ENCODE measurements at places on chromosomes 7 and 10. TPM values are rescaled to one million over a fixed set of nuclear protein-coding genes. Genes with fewer than 3 reads are reported as not detected.

DNA sequence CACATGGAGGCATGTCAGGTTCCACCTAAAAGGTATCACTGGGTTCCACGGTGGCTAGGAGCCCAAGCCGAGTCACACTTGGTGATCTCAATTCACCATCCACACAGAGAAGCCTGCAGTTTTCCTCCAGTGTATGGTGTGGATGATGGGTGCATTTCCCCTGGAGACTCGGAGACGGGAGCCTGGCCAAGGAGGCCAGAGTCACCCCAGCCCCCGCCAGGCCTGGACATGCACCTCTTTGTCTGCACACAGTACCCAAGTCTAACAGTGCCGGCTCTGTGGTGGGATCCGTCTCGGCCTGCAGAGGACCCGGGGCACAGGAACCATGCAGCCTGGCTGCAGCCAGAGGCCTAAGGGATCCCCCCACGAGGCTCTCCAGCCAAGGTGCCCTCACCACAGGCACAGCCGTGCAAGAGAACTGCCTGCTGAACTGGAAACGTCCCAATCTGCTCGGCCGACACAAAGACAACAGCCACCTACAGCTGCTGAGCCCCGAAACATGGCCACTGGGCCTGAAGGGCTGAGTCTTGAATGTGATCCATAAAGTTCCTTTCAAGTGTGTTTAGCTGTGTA, 75.2 kb downstream of the DIP2C start:
- H3K4me1 ChIP-seq = peaks cover 2% of the 10 kb centered on the region
- peaks cover 2% of the 10 kb centered on the region for H3K27me3 ChIP-seq
- no peaks in the 10 kb centered on the region for H3K36me3 ChIP-seq
- no peak overlapping the region for H3K27ac ChIP-seq
- DNase-seq = no peak

GRCh38 chr7:93407239-93407638, 167.3 kb downstream of the CALCR start:
- DNase-seq = no peak
- no peaks in the 10 kb centered on the region for H3K36me3 ChIP-seq
- H3K27me3 ChIP-seq = no peaks in the 10 kb centered on the region
- no peak overlapping the region for H3K27ac ChIP-seq
- H3K4me1 ChIP-seq = no peaks in the 10 kb centered on the region
- no peak overlapping the region for H3K4me3 ChIP-seq

DNA sequence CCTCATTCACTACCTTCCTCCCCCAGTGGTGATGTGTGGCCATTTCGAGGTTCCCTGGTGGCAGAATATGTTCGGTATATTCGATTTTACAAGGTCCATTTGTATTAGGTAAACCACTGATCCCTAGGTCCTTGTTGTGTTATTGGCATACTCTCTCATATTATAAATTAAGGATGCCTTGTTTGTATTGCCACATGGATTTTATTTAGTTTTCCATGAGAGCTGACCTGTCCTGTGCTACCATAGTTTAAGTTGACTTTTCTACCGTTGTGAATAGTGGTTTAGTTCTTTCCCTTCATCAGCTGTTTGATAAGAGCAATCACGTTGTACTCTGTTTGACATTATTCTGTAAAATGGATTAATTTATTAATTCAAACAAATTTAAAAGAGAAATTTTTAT, 29.4 kb downstream of the ZNRF2 start:
- H3K36me3 ChIP-seq = no peaks in the 10 kb centered on the region
- no peaks in the 10 kb centered on the region for H3K27me3 ChIP-seq
- H3K4me1 ChIP-seq = peaks cover 31% of the 10 kb centered on the region
- no peak overlapping the region for H3K27ac ChIP-seq
- no peak overlapping the region for H3K4me3 ChIP-seq
- DNase-seq = no peak

DNA sequence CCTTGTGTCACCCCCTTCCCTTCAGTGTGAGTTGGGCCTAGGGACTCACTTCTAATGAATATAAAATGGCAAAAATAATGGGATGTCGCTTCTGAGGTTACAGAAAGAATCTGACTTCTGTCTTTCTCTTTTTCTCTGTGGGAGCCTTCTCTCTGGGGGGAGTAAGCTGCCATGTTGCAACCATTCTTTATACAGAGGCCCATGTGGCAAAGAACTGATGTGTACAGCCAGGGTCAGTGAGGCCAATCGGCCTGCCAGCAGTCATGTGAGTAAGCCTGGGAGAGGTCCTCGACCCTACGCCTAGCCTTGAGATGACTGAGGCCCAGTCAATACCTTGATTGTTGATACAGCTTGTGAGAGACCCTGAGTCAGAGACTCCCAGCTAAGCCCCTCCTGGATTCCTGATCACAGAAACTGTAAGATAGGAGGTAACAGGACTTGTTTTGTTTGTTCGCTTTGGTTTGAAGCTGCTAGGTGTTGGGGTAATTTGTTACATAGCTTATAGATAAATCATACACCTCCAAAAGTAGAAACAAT, 1.7 kb downstream of the TCAF1 start:
- H3K4me3 ChIP-seq = peak overlapping the region; percentile 94
- peaks cover 23% of the 10 kb centered on the region for H3K4me1 ChIP-seq
- DNase-seq = no peak
- H3K27me3 ChIP-seq = no peaks in the 10 kb centered on the region

Gene CHAT
- total RNA-seq = 2.2 TPM

Data from activated T-helper 2 cell treated with anti-CD3 and anti-CD28 coated beads, Interferon-gamma antibody, Interleukin-2, Interleukin-4, amounts not matched to agents 10 μg/mL and 5 μg/mL and 100 μg/mL, durations not matched to agents 14 hours and 24 hours and 36 hours (primary cell).